ENCODE measurements at places on chromosomes 4 and X.

DNA sequence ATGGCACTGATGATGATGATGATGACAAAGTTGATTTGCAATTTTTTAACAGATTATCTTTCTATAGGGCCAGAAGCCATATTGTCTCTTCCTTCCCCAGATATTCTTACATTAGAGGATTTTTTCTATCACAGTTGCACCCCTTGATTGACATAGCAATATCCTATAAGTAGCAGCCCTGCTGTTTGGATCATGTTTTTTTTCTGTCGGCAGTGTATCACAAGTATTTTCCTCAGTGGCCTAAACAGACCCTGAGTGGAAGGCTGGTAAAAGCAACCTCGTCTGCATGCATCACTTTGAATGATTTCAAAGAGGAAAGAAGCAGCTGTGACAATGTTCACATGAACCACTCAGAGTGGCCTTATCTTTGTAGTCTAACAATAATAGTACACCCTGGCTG, 41.0 kb downstream of the FAT4 start:
- DNase-seq = no peak

DNA sequence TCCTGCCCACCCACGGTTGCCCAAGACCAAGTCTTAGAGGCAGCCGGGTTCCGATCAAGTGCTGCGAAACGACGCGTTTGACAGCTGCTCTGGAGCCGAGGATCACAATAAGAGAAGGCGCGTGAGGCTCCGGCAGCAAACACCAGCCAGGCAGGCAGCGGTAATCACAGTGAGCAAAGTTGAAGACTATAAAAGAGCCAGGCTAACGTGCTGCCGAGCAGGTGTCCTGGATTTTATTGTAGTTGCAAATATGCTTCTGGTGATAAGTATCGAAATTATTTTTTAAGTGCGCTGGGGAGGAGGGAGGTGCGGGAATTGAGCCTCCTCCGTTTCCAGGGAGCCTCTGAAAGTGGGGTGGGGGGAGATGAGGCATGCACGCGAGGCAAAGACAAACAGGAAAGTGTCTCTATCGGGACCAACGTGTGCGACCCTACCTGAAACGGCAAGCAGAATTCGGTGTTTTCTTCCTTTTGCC, 590 bp downstream of the GABRA2 start:
- no peak for DNase-seq

GRCh38 chr4:148200960-148201359, 241.3 kb downstream of the NR3C2 start:
- no peak for DNase-seq

DNA sequence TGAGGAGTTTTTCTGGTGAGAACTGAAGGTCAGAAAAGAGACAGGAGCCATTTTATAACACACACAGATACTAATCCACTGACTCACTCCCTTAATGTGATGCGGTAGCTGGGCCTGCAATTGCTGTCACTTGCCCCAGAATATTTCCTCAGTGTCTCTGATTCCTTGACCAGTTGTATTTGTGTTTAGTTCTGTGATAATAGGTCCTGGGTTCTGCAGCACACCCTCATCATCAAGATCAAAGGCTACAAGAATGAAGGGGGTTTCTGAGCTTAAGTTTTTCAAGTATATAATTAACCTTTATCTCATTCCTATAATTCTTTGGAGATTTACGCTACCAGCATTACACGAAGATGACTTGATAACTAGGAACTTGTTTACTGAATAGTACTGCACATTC, 576.5 kb upstream of the CPXCR1 start:
- DNase-seq = no peak

GRCh38 chr4:2290974-2291704, 29.2 kb upstream of the MXD4 start:
- DNase-seq = no peak

GRCh38 chrX:33156152-33156726, 55.1 kb downstream of the DMD start:
- no peak for DNase-seq

DNA sequence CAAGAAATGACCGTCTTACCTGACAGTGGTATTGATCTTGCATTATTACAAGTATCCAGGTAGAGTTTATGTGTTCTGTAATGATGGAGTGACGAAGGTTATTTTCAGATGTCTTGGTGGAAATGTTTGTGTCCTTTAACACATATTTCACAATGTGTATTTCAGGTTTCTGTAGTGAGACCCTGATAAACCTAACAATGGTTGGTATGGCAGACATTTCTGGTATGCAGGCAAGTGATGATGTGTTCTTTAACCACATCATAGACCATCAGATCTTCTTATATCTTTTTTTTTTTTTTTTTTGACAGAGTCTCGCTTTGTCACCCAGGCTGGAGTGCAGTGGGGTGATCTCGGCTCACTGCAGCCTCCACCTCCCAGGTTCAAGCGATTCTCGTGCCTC, 14.6 kb upstream of the ATXN3L start:
- no peak for DNase-seq
